ENCODE measurements at places on chromosomes 3 and 15.
A peak's percentile ranks its signal among the peaks of the same experiment; 100 is the strongest.

GRCh38 chr3:142818651-142819050 is 70.2 kb downstream of the PCOLCE2 start:
- no peak for DNase-seq

GRCh38 chr3:31423482-31423881 is 109.2 kb upstream of the STT3B start:
- peak; percentile 0 for DNase-seq

DNA sequence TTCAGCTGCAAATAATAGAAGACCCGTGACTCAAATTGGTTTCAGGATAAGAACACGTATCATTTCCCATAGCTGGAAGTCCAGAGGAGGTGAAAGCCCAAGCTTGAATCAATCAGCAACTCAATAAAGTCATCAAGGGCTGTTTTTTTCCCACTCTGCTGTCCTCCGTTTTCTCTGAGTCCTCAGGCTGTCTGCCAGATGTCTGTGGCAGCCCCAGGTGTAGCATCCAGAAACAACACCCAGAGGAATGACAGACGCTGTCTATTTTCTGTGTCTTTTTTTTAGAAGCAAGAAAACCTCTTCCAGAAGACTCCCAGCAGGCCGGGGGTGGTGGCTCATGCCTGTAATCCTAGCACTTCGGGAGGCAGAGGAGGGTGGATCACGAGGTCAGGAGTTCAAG is 204.4 kb downstream of the FAM43A start:
- DNase-seq = no peak

- no peak for DNase-seq
These were observed 70.4 kb upstream of the SETMAR start for GRCh38 chr3:4232798-4233197.

DNA sequence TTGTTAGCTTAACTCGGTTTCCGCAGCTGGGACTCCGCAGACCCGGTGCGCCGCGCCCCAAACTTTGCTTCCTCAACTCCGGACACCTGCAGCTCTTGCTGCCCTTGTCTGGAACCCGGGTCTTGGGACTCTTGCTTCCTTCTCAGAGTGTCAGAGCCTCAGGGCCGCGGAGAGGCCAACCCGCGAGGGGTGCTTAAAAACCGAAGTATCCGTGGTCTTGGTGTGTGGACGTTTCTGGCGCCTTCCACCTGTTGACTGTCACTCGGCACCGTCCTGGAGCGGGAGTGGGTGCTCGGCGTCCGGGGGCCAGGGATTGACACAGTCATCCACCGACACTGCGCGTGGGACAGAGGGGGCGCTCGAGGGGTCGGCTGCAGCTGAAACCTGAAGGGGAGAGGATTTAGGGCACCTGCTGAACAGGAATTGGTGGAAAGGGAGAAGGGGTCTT is 386 bp downstream of the SQOR start:
- no peak for DNase-seq

DNA sequence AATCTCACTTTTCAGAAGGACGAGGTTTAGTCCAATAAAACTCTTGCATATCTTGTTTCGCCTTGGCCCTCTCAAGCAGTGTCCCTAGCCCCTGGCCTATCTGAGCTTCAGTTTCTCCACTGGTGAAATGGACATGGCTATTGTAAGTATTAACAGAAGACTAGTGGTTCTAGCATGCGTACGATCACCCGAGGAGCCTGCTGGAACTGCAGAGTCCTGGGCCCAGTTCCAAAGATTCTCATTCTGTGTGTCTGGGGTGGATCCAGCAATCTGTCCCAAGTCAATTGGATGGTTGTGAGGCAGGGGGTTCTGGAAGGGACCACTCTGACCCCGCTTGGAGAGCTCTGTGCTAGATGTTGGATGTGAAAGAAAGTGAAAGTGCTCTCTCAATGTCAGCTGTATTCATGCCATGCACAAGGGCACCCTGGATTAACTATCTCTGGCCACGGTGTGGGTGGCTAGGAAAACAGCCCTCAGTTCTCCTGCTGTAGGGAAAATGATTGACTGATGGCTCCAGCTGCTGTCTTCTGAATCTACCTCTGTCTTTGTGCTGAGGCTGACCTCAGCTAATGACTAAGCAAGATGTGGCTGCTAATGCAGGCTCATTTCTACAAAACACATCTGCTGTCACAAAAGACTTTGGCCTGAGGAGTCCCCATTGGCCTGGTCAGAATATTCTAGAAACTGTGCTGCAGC is 1.9 kb upstream of the PLA1A start:
- no peak for DNase-seq

DNA sequence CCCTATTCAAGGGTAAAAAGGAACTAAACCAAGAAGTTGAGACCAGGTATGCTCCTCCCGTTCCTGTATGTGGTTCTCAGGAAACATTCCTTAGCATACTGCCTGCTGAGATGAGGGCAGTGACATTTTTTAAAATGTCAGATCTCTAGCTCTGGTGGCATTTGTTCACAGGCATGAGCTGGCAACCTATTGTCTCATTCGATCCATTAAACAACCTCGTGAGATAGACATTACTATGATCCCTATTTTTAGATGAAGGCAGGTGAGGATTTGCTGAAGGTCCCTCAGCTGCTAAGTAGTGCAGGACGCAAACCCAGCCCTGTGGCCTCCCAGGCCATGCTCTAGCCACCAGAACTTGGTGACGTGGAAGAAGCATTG is 74.9 kb downstream of the SIDT1 start:
- DNase-seq = no peak

DNA sequence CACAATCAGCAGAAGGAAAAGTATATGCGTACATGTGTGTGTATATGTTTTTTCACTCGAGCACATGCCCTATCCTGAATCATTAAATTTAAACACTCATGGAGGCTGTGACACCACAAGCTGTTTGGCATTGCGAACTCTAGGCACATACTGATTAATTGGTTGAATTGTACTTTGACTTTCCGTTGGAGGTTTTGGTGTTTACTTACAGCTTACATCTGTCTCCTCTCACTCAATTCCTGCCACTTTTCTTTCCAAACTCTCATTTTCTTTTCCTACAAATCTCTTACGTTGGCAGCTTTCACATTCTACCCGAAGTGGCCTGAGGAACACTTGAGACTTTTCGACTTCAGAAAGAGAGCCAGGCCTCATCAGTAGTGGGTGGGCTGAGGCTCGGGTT is 434.1 kb upstream of the SEMA6D start:
- DNase-seq = no peak

DNA sequence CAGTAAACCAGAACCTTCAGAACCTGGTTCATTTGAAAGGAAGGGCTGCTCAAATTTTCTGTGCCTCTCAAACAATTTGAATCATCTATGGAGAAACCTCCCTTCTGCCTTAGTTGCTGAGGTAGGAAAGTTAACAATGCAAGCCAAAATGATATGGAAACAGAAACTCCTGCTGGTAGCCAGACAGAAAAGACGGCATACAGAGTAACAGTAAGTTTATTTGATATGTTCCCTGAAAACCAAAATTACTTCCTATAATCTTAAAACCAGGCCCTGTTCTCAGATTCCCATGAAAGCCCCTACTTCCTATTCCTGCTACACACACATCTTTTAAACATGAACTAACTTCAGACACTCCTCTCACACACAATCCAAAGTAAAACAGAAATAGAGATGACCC is 86.2 kb downstream of the TBC1D5 start:
- no peak for DNase-seq

- no peak for DNase-seq
These were observed 444.7 kb downstream of the MAGI1 start for GRCh38 chr3:65593780-65594752.

DNA sequence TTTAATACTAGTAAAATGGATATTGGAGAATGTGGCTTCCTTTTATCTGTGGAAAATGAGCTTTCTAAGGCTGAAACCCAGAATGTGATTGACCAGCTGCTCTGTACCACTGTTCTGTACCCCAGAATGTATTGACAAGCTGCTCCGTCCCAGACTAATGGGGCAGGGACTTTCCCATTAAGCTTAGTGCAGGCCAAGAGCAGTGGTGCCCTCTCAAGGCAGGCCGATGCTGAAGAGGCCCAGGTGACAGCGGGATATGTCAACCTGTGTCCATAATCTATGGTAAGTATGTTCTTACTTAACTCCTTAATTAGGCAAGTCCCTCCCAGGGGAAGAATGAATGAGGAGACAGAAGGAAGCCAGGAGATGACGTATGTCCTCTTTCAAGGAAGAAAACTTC is 31.1 kb downstream of the SGO1 start:
- DNase-seq = no peak

DNA sequence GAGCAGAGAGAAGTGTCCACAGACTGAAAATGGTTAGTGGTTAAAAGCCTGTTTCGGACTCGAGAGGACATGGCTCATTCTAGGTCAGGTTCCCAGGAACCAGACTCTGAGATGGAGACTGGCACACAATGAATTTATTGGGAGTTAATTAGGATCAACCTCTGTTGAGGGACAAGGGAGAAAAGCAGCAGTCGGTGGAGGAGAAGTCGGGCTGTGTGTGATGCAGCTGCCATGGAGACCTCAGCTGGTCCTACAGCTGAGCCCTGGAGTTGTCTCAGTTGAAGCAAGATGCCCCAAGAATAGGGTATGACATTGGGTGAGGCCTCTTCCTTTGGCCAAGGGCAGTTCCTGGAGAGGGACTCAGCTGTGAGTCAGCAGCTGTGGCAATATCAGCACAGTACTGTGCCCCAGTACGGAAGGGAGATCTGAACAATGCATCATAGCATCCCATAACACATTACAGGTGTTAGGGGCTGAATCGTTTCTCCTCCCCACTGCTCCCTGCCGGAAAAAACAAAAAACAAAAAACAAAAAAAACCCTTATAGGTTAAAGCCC is 105.4 kb downstream of the ABHD5 start:
- no peak for DNase-seq

DNA sequence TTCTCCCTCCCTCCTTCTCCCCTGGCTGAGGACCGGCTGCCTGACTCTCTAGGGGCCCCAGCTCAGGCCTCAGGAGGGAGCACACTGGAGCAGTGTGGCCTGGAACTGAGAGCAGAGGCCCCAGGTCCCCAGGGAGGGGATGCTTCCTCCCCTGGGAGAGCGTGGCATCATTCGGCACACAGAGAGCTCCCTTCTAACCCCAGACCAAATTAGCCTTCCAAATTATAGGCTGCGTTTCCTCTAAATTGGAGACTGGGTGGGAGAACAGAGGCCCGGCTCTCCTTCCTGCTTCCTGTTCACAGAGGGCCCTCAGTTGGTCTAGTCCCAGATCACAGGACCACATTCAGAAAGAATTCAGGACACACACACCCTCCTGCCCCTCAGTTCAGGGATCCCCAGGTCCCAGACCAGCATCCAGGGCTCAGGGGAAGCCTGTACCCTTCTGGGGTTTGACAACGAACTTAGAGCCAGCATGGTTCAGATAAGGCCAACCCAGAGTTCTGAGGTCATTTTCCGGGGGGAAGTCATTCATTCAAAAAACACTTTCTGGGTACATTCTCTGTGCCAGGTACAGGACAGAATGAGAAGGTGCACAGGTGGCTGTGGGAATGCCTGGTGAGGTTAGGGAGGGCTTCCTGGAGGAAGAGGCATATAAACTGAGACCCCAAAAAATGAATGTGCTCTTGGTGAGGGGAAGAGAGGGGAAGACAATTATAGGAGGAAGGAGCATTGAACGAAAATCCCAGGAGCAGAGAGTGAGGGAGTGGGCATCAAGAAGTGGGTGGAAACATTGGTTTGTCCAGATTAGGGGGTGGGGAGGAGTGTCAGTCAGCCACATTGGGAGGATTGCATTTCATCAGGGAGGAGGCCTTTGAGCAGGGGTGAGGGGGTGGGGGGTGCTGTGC is 28.4 kb upstream of the RPL29 start:
- DNase-seq = no peak

DNA sequence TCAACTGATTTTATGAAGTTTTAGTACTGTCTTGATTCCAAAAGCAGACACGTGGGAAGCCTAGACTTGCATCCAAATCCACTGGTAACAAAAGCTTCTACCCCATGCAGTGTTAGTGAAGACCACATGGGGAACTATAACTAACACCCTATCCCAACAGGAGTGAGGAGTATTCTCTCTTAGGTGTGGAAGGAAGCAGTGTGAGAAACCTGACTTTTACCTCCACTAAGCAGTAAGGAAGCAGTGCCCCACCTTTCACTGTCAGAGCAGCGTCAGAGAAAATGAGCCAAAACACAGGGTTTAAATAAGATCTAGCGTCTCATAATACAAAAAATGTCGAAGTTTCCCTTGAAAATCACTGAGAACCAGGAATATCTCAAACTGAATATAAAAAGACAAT is 60.5 kb downstream of the DLG1 start:
- no peak for DNase-seq

DNA sequence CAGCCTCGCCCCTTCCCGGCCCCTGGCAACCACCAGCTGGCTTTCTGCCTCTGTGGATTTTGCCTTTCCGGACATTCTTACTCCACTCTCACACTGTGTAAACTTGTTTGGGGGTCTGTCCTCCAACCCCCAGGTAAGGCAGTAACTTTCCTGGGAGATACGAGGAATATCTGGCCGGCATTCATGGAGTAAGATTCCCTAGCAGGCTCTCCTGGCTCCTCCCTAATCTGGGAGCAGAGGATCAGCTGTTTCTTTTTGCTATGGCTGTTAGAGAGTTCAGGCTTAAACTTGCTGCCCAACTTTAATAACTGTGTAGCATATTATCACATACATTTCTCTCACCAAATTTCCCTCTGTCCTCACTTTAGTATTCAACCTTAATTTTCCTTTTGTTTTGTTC is 64.3 kb downstream of the IGF2BP2 start:
- DNase-seq = no peak

DNA sequence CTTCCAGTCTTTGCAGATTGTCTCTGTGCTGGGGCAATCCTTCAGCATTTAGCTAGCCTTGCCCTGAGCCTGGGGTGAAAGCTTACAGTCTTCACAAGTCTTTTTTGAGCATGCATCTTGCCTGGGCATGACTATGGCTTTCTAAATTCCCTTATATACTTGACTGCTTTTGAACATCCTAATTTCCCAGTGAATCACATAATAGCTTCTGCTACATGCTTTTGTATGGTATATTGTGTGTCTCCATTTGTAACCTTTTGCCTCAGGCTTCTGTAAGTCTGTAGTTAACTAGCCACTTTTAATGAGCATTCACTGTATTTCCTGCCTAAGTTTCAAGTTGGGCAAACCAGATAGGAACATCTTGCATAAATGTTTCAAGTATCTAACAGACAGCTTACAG is 76.8 kb downstream of the CHCHD4 start:
- no peak for DNase-seq

GRCh38 chr3:149947231-149947630 is 23.5 kb downstream of the PFN2 start:
- no peak for DNase-seq

GRCh38 chr3:90062016-90062415 is 954.6 kb downstream of the EPHA3 start:
- DNase-seq = no peak

Data from AG04449 (cell line).